GM03348 (cell line): ENCODE measurements at places on chromosomes 11 and 22.

DNA sequence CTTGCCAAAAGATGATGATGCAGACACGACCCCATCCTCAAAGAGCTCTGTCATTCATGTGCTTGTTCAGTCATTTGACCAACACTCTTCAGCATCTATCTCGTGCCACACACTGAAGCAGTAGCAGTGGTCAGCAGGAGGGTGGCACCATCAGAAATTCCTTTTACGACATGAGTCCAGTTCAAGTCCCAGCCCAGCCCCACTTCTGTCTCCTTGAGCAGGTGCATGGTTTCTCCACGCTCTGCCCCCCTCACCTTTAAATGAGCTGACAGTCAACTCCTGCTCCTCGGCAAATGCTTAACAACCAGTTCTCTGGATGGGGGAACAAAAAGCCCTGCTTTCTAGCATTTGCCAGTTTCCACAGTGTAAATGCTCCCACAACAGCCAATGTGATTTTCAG lies 60.9 kb downstream of the SYN3 start:
- no peak for DNase-seq

DNA sequence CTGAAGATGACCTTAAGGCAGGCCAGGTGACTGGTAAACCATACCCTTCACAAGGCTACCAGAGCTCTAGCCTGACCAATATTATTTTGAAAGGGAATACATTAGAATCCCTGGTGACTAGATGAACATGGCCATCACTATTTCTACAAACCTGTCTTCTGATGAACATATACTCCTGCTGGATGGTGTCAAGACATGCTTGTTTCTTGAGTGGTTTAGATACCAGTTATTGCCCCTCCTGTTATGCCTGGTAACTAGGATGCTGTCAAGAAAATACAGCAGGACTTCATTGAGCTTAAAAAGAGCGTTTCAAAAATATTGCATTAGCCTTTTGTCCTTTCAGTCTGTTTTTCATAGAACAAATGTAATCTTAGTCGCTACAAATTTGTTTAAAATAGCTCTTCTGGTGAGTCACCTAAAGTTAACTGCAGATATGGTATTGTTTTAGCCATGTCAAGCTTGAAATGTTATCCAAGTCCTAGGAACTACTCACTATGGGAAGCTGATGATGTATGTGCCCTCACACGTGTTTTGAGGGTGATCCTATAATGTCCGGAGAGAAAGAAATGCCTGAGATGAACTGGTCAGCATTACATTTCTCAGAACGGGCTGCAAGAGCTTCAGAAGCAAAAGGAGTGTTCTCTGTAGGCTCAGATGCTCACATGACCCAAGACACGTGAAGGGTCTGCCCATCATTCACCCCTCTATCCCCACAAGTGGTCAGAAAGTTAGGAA lies 20.6 kb downstream of the ADM start:
- DNase-seq: peak; percentile 31

GRCh38 chr11:66011239-66011784 lies 496 bp upstream of the CST6 start:
- peak; percentile 46 for DNase-seq

DNA sequence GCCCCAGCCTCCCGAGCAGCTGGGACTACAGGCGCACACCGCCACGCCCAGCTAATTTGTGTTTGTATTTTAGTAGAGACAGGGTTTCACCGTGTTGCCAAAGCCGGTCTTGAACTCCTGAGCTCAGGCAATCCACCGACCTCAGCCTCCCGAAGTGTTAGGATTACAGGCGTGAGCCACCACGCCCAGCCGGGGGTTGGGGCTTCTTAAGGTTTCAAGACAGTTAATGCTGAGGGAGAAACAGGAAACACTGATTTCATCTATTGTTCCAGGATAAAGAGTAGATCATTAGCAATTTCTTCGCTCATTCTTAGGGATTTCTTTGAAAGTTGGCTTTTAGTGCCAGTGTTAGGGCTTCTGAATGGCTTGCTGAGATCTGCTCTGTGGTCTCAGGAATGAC lies 21.2 kb upstream of the CLMP start:
- no peak for DNase-seq

DNA sequence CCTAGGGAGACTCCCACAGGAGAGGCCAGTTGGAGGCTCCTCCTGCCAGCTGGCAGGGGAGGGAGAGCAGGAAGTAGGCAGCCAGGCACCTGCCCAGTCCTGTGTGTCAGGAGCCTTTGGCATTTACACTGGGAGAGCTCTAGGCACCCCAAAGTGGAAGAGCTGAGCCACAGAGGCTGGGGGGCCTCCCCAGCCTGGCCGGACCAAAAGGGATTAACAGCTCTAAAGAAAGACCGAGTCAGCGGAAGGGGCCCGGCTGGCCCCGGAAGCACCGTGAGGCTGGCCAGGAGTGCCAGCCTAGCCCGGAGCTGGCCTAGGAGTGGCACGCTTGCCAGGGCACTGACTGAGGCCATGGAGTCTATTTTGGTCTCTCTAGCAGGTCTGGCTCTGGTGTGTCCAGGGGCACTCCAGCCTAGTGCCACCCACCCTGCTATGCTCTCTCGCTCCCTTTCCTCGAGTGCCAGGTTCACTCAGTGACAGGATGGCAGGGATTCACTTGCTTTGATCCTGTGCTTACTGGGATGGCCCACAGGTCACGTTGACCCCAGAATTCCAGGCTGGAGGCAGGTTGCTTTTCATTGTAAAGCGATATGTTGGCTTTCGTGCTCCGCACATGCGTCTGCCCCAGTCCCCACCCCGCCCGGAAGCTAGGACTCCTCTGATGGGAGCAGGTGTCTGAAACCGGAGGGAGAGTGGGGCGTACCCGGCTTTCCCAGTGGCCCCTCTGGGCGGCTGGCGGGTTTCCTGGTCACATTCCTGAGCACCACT lies 3.3 kb upstream of the KMT5B start:
- no peak for DNase-seq
